K562 (cell line): ENCODE measurements at places on chromosomes 1 and 21.

- peak; percentile 78 for DNase-seq
Observed at GRCh38 chr1:6490181-6491080, 1.0 kb downstream of the PLEKHG5 start.

DNA sequence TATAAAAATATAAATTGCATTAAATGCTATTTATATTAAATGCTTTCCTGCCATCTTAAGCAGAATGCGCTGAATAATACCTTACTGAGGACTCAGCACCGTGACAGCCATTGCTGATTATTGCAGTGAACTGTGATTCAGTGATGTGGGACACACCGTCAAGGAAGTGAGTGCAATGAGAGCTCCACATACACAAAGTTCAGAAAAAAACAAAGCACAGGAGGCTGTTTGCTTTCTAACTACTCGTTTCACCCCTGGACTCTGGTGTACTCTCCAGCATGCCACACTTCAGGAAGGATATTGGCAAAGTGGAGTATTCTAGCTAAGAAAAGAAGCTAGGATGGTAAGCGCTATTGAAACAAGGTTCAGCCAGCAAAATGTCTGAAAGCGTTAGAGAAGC, 57.4 kb upstream of the CXADR start:
- DNase-seq = no peak

GRCh38 chr1:213266983-213267772, 216.1 kb downstream of the RPS6KC1 start:
- no peak for DNase-seq

DNA sequence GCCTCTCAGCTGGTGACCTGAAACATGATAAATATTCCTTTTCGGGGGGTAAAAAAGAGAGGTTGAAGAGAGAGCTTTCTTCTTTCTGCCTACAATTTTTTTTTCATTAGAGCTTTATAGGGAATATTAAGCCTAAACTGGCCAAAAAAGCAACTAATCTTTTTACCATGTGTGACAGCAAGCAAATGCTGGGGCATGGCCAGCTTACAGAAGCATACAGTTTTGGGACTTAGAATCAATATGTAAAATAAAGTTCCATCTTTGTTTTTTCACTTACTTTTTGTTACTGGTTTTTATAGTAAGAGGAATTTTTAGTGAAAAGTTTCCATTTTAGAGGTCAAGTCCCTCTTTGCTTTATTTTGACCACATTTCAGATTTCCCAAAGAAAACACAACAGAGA, 301.2 kb upstream of the DEPDC1 start:
- no peak for DNase-seq

DNA sequence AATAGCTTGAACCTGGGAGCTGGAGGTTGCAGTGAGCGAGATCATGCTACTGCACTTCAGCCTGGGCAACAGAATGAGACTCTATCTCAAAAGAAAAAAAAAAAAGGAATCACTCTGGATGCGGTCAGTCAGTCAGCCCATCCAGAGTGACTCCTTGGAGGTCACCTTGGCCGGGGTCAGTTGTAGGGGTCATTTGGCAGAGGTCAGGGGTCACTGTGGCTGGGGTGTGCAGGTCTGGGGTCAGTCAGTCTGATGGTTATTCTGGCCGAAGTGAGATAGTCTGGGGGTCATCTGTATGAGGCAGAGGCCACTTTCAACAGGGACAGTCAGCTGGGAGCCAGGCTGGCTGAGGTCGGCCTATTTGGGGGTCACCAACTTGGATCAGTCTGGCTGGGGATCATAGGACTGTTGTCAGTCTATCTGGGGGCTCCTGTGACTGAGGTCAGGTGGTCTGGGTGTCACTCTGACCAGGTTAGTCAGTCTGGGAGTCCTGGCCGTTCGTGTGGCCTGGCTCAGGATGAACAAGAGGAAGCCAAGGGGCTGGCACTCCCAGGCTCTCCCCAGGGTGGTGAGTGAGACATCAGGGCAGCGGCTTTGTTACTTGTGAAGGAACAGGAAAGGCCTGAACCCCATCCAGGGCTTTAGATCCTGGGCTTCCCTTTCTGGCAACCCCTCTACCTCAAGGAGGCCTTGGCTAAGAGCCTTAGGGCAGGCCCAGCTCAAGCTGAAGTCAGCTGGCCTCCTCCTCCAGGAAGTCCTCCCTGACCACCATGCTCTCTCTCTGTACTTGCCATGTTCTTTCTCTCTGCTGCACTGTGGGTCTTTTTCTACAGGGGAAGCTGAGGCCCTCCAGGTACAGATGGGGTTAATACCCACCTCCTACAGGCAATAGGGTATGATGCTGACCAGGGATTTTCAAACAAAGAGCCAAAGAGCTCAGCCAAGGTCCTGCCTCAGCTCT, 15.1 kb downstream of the PTPRU start:
- no peak for DNase-seq

GRCh38 chr1:87794788-87795614, 466.3 kb downstream of the LMO4 start:
- DNase-seq = no peak

DNA sequence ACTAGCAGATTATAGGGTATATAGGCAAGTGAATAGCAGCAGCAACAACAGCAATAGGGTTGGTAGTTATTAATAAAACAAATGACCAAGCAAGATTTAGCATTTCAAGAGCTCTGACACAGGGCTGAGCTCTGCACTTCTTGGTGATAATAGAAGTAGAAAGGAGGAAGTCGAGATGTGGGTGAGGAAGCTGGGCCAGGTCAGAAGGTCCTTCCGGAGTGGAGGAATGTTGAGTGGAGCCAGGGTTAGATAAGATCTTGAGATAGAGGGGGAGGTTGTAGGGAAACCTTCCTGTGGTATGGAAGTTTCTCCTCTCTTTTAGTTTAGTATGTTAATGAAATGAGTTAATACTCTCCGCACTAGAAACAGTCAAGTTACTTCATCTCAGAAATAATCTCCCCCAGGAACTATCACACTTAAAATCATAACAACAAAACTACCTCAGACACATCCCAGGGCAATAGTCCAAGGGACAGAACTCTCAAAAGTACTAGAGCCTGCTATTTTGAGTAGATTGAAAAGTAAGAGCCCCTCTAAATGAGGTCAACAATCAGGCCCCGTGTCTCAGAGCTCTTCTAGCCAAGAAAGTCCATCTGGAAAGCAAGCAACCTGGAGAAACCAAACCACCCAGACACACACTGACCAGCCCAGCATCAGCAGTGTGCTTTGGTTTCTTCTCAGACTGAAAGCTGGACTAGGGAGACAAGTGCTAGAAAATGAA, 45.4 kb upstream of the ATP1B1 start:
- no peak for DNase-seq

GRCh38 chr1:15414445-15414983, 4.8 kb downstream of the EFHD2 start:
- no peak for DNase-seq

- no peak for DNase-seq
Observed at GRCh38 chr21:41795726-41796125, 28.9 kb upstream of the RIPK4 start.

GRCh38 chr1:230266456-230266855, 159.7 kb downstream of the PGBD5 start:
- no peak for DNase-seq

DNA sequence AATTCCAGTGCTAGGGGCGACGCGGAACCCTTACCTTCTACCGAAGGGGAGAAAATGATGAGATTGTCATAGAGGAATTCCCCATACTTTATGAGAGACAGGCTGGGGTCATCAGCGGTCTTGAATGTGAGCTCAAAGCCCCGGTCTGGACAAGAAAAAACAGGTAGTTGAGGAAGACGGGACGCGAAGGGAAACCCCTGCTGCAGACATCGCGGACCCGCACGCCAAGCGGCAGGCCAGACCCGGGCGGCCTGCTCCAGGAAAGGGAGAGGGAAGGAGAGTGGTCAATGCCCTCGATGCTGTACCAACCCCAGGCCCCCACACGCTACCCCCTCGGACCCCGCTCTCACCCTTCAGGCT, 342 bp downstream of the DDOST start:
- DNase-seq = no peak

DNA sequence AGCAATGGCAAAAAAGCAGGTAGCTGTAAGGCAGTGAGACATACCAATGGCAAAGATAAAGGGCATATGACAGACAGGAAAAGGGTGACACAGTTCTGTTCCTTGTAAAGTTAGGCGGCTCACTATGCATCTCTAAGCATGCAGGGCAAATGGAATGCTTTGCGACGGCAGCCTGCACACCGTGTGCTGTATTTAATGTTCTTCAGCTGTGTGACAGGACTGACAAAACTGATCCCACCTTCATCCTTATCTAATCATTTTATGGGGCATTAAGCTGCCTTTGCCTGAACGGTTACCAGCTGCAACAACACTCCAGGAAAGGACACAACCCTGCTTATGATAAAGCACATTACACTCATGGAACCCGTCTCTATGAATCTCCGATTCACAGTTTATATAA, 80.5 kb upstream of the VAV3 start:
- DNase-seq = no peak

GRCh38 chr1:197464044-197464443, 196.0 kb downstream of the CRB1 start:
- no peak for DNase-seq

DNA sequence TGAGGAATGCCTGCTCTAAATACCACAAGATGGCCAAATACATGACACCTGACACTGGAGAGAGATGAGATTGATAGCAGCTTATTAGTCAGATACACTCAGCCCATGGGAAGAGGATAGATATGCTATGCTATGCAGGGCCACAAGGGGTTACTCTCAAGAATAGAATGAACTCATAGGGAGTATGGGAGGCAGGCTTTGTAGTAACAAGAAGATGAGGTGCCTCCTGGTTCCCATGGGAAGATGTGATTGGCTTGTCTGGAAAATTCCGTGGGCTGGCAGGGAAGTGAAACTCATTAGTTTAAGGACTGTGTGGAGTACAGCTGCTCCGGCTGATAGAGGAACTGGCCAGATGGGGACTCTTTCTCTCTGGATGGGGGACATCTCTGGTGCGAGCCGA, 16.5 kb downstream of the CCDC30 start:
- peak; percentile 29 for DNase-seq

DNA sequence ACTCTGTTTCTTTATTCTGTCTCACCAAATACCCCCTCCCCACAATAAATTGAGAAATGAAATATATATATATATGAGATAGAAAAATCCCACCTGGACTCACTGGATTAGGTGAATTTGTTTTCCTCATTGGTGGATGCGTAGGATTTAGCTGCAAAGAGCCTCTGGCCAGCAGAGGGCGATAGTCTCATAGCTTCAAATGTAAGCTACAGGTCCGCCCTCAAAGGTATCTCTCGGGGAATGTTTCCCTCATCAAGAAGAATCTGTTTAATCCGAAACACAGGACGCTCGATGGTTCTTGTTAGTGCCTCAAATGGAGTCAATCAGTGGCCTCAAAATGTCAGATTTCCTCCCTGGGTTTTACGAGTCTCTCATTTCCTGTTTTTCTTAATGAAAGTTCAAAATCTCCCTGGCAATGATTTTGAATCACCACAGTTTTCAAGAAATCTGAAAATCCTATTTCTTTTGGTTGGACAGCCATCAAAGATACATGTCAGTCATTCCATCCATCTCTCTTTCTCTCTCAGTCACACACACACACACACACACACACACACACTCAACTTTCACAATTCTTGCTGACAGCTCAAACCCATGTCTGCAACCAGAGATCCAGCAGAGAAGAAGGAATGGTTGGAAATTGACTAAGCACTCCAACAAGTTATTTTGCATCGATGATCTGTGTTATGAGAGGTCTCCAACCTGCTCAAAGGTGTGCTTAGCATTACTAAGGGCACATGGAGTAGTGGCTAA, 13.9 kb upstream of the CAMK1G start:
- DNase-seq = peak; percentile 72

GRCh38 chr21:15278279-15278678, 213.5 kb upstream of the NRIP1 start:
- DNase-seq = no peak

DNA sequence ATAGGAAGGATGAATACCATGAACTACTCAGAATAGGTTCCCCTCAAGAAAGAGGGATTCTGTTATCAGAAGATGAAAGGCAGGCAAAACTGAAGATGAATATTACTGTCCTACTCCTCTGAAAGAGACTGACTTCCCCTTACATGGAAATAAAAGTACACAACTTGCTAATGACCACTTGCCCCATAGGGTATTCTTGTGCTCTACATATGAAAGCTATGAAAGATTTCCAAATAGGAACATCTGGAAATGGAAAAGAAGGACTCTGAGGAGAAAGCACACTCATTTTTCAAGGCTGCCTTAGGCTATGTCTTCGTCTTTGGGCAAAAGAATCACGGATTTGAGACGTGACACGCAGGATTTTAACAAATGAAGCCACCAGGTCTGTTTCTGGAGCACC, 170.1 kb upstream of the DAB1 start:
- no peak for DNase-seq

GRCh38 chr21:32562426-32562825, 22.9 kb downstream of the TCP10L start:
- no peak for DNase-seq

- peak; percentile 85 for DNase-seq
Observed at GRCh38 chr1:20472860-20473711, 12.9 kb downstream of the CAMK2N1 start.

- DNase-seq = no peak
Observed at GRCh38 chr1:213715182-213715581, 272.6 kb upstream of the PROX1 start.

DNA sequence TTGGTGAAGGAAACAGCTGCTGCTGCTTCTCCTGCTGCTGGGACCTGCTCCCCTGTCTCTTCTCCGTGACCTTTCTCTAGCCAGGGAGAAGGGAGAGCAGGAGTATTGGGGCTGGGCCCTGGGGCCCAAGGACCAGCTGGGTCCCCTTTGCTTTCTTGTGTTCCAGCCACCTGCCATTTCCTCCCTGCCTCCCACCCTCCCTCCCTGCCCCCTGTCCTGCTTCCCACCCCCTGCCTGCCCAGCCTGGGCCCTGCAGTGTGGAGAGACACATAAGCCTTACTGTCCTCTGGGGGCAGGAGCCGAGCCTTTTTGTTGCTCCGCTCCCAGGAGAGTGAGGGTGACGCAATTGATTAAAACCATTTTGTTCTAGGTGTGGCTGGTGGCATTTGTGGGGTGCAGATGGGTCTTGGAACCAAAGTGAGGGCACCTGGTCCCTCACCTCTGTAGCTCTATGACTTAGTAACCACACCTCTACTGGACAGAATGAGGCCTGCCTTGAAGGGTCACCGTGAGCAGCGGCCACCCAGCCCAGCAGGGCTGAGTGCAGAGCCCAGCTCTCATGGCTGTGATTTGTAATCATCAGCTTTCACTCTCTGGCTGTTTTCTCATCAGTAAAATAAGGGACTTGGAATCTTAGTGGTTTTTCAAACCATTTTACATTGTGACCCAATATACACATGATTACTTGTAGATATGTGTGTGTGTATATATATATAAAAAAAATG, 13.9 kb upstream of the TMEM222 start:
- DNase-seq = no peak

DNA sequence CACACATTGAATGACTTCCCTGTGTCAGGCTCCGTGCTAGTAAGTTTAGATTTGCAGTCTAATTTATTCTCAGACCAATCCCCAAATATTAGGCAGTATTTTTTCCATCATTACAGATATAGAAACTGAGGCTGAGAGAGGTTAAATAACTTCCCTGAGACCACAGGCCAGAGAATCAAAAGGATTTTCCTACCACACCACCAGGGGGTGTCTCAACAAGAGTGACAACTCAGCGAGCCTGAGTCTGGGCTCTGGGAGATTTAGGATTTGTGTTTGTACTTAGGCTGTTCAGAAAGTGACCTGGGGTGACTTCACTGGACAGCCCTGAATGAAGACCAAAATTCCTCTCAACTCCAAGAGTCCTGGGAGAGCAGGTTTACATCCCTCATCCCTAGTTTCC, 13.3 kb upstream of the LCE5A start:
- peak; percentile 22 for DNase-seq
